ENCODE measurements at places on chromosomes 3 and 15.

GRCh38 chr3:173336261-173336660 lies 61.3 kb upstream of the NLGN1 start:
- DNase-seq, result no peak

DNA sequence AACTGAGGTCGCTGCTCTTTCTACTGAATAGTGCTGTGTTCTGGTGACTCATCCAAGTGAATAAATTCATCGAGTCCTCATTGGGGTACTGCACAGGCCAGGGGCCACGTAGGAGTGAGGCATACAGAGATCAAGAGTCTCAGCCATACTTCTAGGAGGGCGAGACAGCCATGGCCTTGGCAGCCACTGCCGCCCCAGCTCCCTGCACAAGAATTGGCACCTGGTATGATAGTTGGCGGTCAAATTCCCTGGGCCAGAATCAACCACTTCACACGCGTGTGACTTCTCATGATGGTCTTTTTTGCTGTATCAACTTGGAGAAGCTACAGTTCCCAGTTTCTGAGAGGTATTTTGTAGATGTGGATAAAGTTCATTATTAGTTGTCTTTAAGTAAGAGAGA lies 161.6 kb downstream of the OSBPL10 start:
- DNase-seq, result no peak

- DNase-seq, result no peak
Measured at GRCh38 chr3:73448761-73449301, 175.9 kb downstream of the PDZRN3 start.

GRCh38 chr3:124775877-124776276 lies 45.6 kb downstream of the UMPS start:
- no peak for DNase-seq

DNA sequence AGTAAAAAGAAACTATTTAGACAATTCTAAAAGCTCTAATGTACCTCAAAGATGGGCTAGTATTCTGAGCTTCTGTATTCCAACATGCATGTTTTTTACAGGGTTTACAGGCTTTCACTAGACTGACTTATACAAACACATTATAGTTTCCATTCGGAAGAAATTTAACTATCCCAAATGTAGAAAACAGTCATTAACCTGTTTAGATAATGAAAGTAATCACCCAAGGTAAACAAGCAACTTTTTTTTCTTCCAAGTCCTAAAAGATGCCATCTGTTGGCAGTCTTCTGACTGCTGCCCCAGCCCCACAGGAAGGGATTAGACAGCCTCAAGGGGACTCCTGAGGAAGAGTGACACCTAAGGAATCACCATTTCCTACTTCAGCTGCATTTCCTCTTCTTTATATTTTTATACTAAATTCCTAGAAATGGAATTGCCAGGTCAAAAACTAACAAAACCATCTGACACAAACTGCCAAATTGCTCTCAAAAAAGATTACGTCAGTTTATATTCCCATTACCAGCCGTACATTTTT lies 25.5 kb downstream of the SIN3A start:
- DNase-seq, result no peak

DNA sequence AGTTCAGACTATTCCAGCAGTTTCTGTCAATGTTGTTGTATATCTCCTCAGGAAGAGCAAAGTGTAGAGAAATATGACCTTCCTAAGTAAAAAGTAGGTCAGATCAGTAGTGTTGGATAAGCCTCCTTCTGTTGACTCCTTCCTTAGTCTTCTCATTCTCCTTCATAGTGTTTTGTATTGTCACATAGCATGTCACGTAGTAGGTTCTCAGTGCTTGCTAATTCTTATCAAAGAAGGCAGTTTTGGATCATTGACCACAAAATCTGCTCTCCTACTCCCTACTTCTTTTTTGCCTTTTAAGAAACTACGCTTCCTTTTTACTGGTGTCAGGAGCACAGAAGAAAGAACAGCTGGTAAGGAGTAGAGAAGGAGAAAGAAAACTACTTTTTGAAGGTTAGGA lies 1.0 kb upstream of the MGA start:
- no peak for DNase-seq

- DNase-seq, result no peak
Measured at GRCh38 chr3:58880182-58880581, 169.6 kb downstream of the CFAP20DC start.

DNA sequence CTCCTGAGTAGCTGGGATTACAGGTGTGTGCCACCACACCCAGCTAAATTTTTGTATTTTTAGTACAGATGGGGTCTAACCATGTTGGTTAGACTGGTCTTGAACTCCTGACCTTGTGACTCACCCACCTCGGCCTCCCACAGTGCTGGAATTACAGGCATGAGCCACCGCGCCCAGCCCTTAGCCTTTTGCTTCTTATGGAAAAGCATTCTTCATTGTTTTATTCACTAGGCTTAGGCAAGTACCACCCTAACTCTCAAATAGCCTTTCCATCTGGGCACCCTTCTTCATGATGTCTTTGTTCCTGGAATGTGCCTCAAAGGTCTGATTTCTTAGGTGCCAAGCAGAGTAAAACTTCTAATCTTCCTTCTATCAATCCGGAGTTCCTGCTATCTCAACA lies 641.8 kb downstream of the FHIT start:
- no peak for DNase-seq

- DNase-seq, result no peak
Measured at GRCh38 chr15:90596943-90597342, 67.2 kb downstream of the CRTC3 start.

DNA sequence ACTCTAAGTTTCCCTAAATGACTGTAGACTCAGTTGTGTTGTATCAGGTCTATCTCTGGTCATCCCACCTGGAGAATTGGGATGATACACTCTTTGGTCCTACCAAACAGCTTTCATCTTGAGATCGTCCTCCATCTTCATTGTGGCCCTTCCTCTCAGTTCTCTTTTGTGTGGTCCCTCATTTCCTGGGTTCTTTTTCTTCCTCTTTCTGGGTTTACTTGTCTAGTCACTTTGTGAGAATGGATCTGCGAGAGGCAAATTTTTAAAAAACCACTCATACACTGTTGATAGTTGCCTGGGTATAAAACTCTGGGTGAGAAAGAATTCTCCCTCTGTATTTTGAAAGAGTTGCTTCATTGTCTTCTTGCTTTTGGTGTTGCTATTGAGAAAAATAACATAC lies 6.0 kb upstream of the AMOTL2 start:
- DNase-seq, result no peak

DNA sequence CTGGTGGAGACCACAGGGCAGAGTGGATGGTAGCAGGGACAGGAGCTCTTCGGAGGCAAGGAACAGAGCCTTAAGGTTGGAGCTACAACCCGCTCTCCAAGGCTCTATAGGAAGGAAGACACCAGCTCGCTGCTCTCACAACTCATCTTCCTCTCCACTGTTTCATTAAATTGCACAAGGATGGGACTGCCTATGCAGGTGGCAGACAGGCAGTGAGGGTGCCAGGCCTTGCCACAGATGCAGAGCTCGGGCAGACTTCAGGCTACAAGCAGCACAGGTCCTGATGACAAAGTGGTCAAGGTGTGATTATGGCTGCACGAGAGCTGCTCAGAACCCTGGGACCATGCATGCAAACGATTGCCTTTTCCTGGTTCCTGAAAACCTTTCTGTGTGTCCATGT lies 144.6 kb downstream of the FOXP1 start:
- DNase-seq, result no peak

DNA sequence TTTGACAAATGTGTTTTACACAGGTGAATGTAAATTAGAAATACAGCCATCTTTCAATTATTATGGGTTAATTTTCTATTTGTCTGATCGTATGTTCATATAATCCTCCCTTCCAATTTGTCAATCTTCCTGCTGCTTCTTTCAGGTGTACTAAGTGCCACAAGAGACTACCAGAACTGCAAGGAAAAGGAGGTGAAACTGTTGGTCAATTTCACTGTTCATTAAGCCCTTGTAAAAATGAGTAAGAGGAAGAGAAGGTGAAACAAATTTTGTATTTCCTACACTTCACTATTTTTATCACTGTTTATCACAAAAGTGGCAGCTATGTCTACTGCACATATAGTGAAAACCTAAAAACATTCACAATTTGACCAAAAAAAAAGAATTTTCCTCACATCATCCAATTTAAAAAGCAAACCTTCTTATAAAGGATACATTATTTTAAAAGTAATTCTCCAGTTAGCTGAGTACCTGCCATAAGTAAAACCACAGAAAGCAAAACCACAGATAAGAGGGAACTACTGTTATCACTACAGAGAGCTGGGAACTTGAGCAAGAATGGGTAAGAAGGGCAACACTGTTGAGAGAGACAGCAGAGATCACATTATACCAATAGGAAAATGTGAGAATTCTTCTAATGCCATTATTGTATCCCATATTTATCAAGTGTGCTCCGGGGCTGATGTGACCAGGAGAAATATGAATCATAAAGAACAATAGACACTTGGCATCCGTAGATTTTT lies 163.0 kb downstream of the TBC1D5 start:
- no peak for DNase-seq

DNA sequence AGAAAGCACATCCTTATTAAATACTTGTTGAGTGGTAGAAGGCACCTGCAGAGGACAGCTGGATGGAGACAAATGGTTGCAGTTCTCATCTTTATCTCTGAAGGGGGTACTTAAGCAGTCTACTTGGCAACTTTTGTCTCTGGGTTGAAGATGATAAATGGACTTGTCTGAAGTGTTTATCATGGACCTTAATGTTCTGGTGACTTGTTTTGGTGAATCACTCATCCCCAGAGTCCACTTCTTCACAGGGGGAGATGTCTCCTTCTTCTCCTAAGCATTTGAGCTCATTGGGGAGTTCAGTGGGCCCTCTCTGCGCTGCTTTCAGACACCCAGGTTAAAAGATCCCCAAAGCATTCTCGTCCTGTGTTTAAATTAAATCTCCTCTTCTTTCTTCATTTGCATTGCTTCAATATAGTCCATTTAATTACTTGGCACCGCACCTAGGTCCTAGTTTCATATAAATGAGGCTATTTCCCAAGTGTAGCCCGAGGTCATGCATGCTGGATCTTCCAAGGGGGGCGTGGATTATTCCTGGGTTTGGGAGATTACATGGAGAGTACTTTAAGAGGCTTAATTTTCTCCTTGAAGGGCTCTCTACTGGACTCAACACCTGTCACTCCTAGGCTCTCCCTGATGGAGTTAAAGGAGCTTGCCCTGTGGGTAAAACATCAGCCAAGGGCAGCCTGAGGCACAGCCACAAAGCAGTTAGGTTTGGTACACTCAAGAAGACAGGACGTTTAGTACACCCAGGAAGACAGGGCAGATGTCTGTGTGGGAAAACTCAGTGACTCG lies 239.3 kb upstream of the C2CD4B start:
- no peak for DNase-seq

GRCh38 chr3:65433480-65433879 lies 605.2 kb downstream of the MAGI1 start:
- DNase-seq, result no peak

DNA sequence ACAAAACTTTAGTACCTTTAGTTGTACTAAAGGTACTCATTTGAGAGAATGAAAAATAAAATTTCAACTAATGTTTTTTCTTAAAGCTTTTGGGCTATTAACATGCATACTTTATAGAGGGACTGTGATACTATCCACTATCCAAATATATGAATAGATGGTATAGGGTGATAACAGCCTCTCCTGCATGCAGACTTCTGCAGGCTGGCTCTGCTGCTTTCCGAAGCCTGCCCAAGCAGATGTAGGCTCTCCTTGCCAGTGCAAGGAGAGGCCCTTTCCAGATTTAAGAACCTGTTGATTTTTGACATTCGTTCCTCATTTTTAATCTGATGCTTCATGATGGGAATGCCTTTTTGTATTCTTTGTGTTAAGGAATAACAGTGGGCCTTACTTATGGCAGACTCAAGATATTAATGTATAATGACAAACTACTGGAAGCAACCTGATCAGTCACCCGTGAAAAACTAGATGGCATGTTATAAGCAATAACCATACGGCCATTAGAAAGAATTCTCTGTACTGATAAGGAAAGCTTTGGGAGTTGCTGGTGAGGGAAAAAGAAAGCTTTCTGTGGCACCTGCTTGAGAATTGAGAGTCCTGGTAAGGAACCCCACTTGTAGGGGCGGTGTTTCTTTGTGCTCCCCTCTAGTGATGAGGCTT lies 181.7 kb downstream of the TP63 start:
- no peak for DNase-seq

DNA sequence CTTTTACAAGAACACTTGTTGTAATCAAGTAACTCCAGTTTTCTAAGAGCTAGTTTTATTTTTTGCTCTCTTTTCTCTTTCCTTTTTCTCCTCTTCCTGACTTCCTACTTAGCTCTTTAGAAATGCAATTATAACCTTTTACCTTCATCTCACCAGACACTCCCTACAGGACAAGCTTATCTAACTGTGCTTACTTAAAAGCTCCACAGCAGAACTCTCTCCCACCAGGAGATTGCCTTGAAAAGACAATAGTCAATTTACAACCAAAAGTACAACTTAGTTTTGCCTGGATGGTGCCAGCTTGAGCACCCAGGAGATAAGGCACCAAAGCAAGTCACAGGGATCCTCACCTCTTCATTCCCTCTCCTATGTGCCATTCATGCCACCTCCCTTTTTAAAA lies 573.8 kb upstream of the LMCD1 start:
- no peak for DNase-seq

- no peak for DNase-seq
Measured at GRCh38 chr3:46966811-46967210, 9.7 kb downstream of the CCDC12 start.

GRCh38 chr3:124584552-124585391 lies 145.5 kb upstream of the UMPS start:
- peak; percentile 60 for DNase-seq

DNA sequence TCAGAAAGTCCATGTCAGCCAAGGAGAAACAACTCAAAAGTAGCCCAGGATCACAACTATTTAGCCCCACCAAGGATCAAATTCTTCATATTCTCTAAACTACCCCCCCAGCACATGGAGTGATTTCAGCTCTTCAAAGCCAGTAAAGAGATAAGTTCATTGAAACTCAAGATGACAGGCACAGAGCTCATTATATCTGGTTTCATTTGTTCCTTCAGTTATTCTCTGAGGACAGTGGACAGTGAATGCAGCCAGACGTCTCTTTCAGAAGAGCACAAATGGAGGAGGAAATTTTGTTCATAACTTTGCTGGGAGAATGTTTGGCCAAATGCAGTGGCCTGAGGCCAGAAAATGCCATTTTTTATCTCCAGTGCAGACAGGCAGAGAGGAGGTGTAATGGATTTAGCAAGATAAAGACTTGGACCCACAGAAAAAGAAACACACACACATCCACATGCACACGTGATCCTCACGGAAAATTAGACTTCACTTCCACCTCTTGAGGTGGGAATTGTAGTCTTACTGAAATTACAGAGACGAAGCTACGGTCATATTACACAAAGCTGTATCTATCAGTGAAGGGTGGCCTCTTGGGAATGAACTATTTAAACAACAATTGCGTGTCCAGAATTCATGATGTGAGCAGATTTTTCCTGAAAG lies 64.6 kb downstream of the HES1 start:
- DNase-seq, result no peak

DNA sequence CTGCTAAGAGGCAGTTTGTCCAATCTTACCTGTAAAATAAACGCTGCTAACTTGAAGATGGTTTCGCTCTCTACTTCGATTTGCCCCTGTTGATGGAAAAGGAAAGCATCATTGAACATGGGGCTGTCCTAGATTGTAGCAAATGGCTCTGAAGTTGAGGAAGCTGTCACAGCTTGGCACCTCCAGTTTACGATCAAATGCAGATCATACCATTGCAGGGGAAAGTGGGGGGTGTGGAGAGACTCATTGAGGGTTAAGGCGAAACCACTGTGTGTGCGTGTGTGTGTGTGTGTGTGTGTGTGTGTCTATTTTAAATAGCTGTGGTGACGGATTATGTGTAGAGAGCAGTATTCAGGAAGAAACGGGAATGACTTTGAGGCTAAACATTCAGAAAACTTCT lies 127.6 kb upstream of the LMOD3 start:
- peak; percentile 76 for DNase-seq

- DNase-seq, result no peak
Measured at GRCh38 chr3:32423956-32424557, 32.4 kb downstream of the CMTM7 start.

Measured in right renal pelvis (tissue), 4 donors.